Cortex of kidney (tissue), 1 donor: ENCODE measurements at places on chromosomes 1 and 21.

DNA sequence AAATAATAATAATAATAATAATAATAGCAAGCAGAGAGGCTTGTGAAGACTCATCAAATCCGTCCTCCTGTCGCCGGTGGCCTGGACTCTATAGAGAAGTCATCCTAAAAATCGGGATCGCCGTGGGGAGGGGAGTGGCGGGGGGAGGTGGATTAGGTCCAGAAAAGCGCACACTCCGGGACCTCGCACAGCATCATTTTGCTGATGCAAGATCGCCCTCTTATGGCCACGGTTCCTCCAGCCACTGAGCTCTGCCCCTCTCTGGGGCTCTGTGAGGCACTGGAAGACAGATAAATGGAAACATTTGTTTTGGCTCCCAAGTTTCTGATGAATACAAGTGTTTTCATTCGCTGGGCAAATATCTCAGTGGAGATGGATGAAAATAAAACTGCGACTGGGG is 612.0 kb downstream of the MATN1 start:
- DNase-seq = no peak

GRCh38 chr1:15703562-15703961 is 19.4 kb downstream of the PLEKHM2 start:
- DNase-seq = no peak

DNA sequence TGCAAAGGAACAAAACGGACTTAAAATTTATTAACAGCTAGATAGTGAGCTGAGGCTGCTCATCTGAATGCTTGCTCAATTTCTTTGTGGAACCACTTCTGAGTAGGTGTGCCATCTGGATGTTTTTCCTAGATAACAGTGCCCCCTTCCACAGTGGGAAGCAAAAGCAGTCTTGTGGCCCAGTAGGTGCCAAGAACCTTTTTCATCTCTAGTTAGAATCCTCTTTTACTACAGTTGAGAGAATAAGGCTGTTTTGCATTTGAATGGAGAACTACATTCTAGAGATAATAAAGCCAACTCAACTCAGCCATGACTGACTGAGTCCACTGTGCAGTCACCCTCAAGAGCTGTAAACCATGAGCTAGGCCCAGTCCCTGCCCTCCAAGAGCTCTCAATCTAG is 13.3 kb downstream of the F3 start:
- no peak for DNase-seq

DNA sequence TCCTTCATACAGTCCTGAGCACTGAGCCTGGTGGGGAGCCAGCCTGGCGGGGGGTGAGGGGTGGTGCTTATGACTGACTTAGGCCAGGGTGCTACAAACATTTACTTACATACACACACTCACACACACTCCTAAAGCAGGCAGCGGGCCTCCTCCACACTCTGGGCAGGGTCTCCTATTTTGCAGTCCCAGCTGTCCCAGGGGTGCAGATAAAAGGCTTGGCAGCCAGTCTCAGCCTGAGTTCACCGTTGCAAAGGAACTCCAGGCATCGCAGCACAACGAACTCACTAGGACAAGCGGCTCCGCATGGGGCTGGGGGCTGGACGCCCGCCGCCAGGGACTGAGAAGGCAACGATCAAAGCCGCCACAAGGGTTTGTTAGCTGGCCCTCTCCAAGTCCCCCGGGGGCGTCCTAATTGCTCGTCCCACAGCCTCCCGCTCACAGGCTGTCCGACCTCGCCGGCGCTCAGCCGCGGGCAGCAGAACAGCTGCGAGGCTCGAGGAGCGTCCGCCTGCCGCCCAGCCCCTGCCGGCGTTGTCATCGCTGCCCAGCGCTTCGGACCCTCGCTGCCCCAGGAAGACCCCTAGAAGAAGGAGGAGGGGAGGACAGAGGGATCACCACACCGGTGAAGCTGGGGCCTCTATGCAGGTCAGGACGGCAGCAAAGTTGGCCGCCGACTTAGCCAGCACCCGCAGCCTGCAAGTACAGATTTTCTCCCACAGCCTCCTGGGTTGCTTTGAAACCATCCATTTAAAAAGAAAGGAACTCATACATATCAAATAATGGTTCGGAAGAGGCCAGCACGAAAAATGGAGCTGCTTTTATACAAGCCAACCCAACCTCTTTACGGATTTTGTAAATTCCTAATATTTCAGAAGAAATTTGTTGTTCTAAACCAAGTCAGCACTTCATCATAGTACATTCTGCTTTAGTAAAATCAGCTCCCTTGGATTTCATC is 6.2 kb downstream of the BARHL2 start:
- DNase-seq = no peak

- DNase-seq = no peak
These were observed 77.2 kb upstream of the CDC42BPA start for GRCh38 chr1:227395426-227396028.

- no peak for DNase-seq
These were observed 75.7 kb upstream of the LAMC2 start for GRCh38 chr1:183110326-183110880.

DNA sequence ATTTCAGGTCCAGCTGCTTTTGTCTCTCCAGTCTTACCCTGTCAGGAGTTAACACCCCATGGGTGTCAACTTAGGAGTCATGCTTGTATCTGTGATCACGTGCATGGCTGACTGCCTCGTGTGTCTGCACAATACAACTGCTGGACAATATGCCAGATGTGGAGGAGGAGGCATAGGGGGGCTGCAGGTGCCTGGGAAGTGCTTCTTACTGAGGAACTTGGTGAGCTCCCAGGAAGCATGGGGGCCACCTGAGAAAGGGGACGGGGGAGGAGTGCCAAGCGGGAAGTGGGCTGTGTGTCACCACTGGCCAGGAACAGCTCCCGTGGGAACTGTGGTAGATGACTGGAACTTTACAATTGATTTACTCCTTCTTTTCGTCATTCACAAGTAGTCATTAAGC is 9.5 kb downstream of the RHEX start:
- DNase-seq = no peak

GRCh38 chr1:19504796-19505692 is 19.7 kb upstream of the CAPZB start:
- DNase-seq = no peak

DNA sequence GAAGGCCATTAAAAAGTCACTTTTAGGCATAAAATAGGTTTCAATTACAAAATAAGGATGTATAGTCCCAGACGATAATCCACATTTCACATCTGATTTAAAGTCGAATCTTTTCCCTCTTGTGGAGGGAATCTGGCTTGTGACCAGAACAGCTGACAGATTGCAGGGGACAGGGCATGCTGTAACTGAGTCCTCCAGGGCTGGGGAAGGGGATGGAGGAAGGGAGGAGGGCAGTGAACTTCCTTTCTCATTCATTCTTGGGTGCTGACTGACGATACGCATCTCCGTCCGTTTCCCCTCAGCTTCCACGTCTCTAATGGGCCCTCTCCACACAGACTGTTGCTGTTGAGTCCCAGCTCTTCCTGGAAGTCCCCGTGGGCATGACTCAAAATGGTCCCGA is 108.1 kb upstream of the CSF3R start:
- DNase-seq = no peak

DNA sequence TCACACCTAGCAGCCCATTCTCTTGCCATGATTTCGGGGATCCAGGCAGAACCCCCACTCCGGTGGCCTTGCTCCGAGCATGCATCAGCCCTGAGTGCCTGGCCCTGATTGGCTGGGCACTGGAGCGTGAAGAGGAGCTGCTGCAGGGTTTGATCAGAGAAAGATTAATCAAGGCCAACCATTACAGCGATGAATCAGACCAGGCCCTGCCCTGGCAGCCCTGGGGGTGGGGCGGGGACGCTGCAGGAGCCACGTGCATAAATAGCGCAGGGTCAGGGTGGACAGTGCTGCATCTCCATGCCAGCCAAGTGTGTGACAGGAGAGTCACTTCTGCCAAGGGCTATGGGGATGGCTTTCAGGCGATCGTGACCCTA is 3.4 kb upstream of the FAM131C start:
- no peak for DNase-seq

- no peak for DNase-seq
These were observed 77.5 kb downstream of the FMN2 start for GRCh38 chr1:240169188-240169587.

DNA sequence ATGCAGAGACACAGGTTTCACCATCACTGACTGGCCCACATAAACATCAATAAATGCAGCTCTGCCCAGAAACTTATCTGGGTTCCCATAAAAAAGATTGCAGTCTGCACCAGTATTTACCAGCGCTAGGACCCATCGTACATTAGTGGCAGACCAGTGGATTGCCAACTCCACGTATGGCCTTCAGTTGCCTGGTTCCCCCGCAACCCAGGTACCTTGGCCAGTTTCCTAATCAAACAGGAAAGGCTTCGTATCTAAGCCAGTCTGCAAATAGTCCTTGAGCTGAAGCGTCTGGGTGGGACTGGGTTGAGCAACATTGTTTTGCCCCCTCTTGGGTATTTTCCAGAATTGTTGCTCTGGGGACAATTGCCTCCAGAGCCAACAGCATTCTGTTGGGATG is 1639.3 kb downstream of the MRPL39 start:
- DNase-seq = no peak

- no peak for DNase-seq
These were observed 33.1 kb upstream of the SAMD11 start for GRCh38 chr1:890661-891060.

- DNase-seq = no peak
These were observed 48.5 kb upstream of the CHRM3 start for GRCh38 chr1:239337799-239338430.

DNA sequence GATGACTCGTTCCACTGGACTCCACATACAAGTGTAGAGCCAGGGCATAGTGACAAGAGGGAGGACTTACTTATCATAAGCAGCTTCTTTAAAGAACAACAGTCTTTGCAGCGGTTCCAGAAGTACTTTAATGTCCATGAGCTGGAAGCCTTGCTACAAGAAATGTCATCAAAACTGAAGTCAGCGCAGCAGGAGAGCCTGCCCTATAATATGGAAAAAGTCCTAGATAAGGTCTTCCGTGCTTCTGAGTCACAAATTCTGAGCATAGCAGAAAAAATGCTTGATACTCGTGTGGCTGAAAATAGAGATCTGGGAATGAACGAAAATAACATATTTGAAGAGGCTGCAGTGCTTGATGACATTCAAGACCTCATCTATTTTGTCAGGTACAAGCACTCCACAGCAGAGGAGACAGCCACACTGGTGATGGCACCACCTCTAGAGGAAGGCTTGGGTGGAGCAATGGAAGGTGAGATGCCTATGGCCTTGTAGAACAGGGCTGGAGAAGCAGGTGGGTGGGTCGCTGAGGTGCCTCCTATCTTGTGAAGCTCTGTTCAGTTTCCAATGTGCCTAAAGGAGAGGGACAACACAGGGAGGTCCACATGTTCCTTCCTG is 12.1 kb downstream of the MIA3 start:
- DNase-seq = no peak

GRCh38 chr1:243837907-243838535 is 12.0 kb downstream of the AKT3 start:
- no peak for DNase-seq

GRCh38 chr21:38712071-38712470 is 93.7 kb upstream of the ETS2 start:
- no peak for DNase-seq

- no peak for DNase-seq
These were observed 941 bp downstream of the ELAVL4 start for GRCh38 chr1:50109647-50110075.

DNA sequence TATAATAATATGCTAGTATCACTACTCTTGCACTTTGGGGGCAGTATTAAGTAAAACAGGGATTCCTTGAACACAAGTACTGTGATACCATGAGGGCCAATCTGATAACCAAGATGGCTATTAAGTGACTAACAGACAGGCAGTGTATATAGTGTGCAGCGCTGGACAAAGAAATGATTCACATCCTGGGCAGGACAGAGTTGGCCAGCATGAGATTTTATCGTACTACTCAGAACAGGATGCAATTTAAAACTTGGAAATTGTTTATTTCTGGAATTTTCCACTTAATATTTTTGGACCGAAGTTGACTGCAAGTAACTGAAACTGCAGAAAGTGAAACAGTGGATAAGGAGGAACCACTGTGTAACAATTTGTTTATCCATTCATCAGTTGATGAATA is 74.6 kb downstream of the DNTTIP2 start:
- no peak for DNase-seq
